ENCODE measurements at places on chromosomes 12 and 14.

- DNase-seq: no peak
These were observed 63.4 kb downstream of the ANO4 start for GRCh38 chr12:100857971-100858370.

GRCh38 chr12:108591267-108591980 is 6.5 kb downstream of the TMEM119 start:
- no peak for DNase-seq

DNA sequence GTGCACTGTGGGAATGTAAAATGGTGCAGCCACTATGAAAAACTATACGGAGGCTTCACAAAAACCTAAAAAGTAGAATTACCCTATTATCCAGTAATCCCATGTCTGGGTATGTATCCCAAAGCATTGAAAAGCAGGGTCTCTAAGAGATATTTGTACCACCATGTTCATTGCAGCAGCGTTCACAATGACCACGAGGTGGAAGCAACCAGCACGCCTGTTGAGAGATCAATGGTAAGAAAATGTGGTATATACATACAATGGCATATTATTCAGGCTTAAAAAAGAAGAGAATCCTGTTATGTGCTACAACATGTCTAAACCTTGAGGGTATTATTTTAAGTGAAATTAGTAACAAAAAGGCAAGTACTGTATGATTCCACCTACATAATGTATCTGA is 910 bp upstream of the NOPCHAP1 start:
- DNase-seq: no peak

GRCh38 chr12:12440784-12441428 is 84.0 kb downstream of the BORCS5 start:
- DNase-seq: no peak

GRCh38 chr14:83556746-83557453 is 1973.0 kb upstream of the FLRT2 start:
- DNase-seq: no peak

DNA sequence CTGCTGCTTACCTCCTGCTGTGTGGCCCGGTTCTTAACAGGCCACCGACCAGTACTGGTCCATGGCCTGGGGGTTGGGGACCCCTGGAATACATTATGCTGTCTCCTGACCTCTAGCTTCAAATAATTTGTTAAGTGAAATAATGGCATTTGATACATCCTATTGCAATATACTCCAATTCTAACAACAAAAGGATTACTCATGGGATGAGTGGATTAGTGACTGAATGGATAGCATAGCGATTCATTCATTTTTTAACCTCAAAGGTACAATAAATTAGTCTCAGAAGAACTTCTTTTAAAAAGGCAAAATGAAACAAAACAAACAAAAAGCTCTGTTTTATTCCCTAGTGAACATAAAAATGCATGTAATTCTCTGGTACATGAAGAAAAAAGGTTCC is 147.9 kb upstream of the PKP2 start:
- no peak for DNase-seq

GRCh38 chr14:87142551-87143211 is 850.3 kb downstream of the GALC start:
- no peak for DNase-seq

Measured in stimulated activated CD4-positive, alpha-beta T cell treated with anti-CD3 and anti-CD28 coated beads, Interleukin-1b, Interleukin-23, amount 100 ng/mL, for 1 hour (primary cell).